Amniotic stem cell (primary cell): ENCODE measurements at places on chromosomes 12 and 14.
A peak's percentile ranks its signal among the peaks of the same experiment; 100 is the strongest.

DNA sequence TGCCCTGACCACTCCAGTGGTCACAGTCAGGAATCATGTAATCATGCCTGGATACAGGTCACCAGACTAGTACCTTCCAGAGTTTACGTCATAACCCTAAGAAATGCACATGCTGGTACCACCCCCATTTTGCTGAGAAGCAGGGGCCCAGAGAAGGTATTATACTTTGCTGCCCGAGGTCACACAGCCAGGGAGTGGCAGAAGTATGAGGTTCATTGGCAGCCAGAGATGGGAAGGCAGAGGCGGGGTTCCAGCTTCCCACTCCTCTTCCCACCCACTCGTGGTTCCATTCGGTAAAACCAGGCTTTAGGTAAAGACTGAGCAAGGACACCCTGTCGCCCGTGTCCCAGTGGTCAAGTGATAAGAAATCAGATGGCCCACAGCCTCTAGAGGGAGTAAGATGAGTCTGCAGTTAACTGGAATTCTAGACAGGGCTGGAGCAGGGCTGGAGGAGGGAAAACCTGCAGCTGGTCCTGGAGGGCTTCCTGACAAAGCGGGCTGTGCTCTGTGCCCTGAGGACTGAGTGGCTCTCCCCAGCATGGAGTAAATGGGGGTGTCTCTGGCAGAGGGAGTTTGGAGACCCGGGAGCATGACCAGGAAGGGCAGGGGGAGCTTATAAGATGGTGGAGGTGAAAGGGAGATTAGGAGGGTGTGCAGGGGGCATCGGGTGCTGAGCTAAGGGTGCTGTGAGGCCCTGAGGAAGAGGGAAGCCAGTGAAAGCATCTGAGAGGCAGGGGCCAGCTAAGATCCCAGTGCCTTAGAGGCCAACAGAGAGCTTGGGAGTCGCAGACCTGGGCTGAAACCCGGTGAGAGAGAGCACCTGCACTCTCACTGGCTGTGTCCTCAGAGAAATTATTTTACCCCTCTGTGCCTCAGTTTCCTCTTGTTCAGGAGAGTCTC lies 5.7 kb downstream of the FAM222A start:
- no peak for DNase-seq

GRCh38 chr12:116434155-116435011 lies 124.8 kb upstream of the MAP1LC3B2 start:
- peak; percentile 92 for DNase-seq

DNA sequence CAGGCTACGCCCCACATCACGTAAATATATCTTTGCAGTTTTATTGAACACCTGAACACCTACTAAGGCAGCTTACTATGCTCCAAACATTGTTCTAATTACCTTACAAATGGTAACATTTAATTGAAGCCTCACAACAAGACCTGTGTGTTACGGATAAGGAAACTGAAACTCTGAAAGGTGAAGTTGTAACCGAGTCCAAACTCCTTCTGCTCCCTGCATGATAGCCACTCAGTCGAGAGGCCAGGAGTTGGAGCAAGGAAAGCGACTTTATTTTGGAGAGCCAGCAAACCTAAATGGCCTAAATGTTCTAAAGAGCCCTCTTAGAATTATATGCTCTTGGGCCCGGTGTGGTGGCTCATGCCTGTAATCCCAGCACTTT lies 12.6 kb upstream of the TRPV4 start:
- DNase-seq = no peak

GRCh38 chr14:22476005-22476751 lies 112.8 kb downstream of the DAD1 start:
- no peak for DNase-seq

DNA sequence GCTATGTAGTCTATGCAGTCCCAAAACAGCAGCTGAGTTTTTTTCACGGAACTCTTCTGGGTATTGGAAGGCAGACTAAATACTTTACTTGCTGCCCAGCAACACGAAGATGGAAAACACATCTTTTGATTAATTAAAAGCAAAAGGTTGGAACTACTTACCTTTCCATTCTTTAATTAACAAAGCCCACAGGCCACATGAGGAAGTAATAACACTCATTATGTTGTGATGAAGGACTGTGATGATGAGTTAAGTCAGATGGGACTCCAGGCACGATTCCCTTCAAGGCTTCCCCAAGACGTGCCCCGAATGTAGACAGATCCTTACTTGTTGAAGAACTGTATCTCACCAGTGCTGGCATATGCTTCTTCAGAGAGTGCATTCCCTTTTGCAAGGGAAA lies 129.0 kb downstream of the WIF1 start:
- no peak for DNase-seq

DNA sequence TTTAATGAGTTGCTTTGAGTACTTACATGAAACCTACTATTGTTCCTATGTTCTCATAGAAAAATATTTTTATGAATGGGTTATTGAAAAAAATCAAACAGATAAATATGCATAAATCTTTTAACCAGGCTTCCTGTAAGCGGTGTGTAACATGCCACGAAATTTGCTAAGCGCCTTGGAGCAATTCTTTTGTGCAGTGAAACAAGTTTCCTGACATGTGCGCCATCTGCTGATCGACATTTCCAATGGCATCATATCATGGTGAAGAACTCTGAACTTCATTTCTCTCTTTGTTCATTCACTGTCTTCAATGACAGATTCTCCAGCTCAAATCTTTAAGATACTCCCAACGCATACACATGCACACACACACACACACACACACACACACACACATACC lies 145.6 kb upstream of the NAV3 start:
- DNase-seq = peak; percentile 75

- DNase-seq = no peak
These were observed 161.1 kb downstream of the SLC35F4 start for GRCh38 chr14:57704763-57705162.
